Stimulated activated CD4-positive, alpha-beta T cell treated with anti-CD3 and anti-CD28 coated beads, Interleukin-15, amount 100 ng/mL, for 1 hour (primary cell): ENCODE measurements at places on chromosomes 3 and 15.

DNA sequence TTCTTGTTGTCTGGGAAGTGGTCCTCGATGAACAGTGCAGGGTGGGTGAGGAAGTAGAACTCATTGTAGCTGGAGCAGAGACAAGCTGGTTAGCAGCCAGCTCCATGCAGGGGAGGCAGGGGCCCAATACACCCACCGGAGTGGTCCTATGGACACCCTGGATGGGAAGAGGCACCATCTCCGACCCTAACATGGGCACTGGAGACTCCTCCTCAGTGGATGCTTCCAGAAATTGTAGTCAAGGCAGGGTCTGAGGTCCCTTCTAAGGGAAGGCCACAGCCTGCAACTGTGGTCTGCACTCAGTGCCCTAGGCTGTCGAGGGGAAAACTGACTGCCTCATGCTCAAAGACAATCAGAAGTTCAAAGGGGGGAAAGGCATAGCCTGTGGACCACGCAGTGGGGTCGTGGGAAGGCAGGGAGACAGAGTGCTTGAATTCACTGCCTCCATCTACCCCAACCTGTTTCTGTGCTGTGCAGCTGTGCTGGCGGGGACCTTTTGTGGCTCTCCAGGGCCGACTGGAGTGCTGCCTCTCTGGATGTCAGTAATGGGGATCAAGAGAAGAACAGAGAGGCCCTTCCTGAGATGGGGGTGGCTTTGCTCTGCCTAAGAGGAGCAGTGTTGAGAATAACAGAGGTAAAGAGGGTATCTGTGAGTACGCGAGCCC lies 41.9 kb downstream of the KY start:
- DNase-seq = no peak

GRCh38 chr15:43085921-43086320 lies 19.9 kb downstream of the UBR1 start:
- DNase-seq = no peak

- no peak for DNase-seq
Measured at GRCh38 chr15:43511012-43511885, 6.2 kb upstream of the MAP1A start.

DNA sequence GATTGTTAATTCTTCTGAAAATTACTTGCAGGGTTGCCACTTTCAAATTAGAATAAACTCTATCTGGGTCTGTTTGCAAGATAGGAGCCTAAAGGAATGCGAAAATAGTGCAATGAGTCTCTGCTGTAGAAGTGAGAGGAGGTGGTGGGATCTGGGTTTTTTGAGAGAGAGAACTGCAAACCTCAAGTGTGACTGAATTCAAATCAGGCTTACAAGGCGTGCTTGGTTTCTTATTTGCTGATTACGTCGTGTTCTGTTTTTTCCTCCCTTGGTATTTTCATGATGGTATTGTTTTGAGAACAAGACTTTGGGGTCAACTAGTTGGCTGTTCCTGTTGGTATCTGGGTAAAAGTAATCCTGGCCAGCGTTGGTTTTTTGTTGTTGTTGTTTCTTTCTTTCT lies 490.9 kb upstream of the CFAP20DC start:
- no peak for DNase-seq

GRCh38 chr3:76624164-76624563 lies 415.7 kb upstream of the ROBO2 start:
- DNase-seq = no peak

GRCh38 chr3:37171144-37171543 lies 3.2 kb downstream of the LRRFIP2 start:
- no peak for DNase-seq

- DNase-seq = no peak
Measured at GRCh38 chr3:46298871-46299607, 54.9 kb upstream of the CCR2 start.
